ENCODE measurements at places on chromosomes 13 and 19.

GRCh38 chr19:32397671-32398101, 7.9 kb upstream of the DPY19L3 start:
- DNase-seq: no peak

GRCh38 chr13:99731747-99732146, 230.5 kb downstream of the TM9SF2 start:
- DNase-seq: no peak

DNA sequence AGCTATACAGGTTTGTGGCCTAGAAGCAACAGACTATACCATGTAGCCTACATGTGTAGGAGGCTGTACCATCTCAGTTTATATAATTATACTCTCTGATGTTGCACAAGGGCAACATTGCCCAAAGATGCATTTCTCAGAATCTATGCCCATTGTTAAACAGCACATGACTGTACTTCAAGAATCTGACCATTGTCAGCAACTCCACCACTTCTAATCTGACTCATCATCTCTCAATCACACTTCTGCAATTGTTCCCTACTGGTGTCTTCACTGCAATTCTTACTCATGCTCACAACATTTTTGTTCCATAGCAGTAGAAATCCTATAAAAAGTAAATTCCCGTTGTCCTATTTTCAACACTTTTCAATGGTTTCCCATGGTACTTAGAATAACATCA, 63.9 kb upstream of the ATXN8OS start:
- no peak for DNase-seq

DNA sequence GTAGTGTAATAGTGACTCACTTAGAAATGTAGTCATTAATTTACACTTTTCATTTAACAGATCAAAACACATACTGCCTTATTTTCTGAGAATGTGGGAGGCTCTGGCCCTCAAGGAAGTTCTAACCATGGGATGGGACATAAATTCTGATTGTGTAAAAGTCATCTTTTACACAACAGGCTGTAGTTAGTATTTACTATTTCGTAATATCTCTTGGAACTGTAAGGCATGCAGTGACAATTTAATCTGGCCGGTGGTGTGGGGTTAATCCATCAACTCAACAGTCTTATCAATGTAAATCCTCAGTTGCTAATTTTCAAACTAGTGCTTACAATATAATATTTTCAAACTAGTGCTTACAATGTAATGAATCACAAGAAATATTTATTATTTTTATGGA, 1599.2 kb downstream of the EFNB2 start:
- DNase-seq: no peak

GRCh38 chr13:29902632-29903305, 52.4 kb upstream of the UBL3 start:
- DNase-seq: no peak

GRCh38 chr13:102020611-102021216, 381.1 kb downstream of the FGF14 start:
- DNase-seq: no peak

DNA sequence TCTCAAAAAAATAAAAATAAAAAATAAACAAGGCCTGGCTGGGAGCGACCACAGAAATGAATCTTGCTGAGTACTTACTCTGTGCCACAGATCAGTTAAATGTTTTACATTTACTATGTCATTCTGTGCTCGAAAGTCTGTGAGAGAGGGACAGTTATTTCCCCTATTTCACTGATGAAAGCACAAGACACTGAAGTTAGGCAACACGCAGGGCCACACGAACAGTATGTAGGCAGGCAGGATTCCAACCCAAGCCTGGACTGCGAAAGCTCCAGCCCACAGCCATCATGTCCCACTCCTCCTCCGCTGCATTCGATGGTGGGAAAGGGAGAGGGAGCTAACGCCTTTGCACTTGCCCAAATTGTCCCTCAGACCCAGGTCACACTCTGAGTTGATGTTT, 34.2 kb downstream of the RUBCNL start:
- DNase-seq: no peak

DNA sequence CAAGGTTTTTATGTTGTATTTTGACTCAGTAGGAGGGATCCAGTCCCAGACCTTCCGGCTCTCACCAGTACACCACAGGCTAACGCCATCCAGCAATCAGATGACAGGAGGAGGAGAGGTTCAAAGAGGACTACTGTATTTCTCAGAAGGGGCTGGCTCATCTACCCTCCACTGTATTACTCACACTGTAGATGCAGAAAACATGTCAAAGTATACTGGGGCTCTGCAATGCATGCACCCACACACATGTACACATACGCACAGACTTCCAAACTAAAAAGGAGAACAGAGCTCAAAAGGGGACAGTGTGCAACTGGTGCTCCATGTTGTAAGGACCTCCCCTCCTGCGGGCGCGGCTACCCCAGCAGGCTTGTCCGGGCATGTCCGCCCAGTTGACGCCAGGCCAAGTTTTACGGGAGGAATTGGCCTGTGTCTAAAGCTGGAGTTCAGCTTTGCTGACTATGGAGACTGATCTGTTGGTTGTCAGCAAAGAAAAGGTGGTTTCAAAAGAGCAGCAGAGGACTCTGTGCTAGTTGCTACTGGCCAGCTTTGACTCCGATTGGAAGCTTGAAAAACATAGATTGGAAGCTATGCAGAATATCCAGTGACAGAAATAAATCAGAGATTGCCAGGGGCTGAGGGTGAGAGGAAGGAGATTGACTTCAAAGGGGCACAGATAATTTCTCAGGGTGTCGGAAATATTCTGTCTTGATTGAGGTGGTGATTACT, 314.2 kb downstream of the DLEU7 start:
- no peak for DNase-seq

DNA sequence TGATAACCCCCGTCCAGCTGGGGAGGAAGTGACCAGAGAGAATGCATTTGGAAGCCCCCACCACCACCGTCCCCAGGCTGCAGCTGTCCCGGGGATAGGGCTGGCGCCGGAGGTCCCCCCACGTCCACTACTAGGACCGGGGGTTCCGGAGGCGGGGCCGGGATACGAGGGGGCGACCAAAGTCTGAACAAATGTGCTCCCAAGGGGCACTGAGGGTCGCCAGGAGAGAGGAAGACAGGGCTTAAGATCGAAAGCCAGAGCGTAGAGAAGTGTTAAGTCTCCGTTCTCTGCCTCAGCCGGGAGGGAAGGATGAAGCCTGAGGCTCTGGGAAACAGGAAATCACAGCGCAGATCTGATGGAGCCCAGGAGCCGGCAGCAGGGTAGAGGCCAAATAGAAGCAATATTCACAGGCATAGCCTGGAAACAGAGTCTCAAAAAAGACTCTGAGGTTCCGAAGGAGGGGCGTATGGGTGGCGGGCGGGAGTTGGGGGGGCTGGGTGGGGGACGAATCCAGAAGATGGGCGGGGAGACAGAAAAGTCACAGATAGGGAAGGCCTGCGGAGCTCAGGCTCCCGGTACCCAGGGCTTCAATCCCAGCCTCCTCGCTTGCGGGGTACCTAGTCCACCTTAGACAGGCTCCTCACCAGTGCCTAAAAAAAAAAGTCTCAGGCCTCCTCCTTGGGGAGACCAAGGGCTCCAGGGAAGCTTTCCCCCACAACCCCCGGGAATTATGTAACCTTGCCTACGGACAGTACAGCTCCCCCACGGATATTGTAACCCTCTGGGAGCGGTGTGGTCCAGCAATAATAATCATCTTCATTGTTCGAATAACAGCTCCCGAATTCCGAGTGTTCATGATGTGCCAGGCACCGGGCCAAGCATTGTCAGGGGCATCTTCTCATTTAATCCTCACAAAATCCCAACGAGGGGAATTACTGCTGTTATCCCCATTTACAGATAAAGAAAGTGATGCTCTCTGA, 1.1 kb upstream of the ERF start:
- DNase-seq: no peak

GRCh38 chr13:42039457-42039945, 8.9 kb upstream of the DGKH start:
- DNase-seq: no peak

DNA sequence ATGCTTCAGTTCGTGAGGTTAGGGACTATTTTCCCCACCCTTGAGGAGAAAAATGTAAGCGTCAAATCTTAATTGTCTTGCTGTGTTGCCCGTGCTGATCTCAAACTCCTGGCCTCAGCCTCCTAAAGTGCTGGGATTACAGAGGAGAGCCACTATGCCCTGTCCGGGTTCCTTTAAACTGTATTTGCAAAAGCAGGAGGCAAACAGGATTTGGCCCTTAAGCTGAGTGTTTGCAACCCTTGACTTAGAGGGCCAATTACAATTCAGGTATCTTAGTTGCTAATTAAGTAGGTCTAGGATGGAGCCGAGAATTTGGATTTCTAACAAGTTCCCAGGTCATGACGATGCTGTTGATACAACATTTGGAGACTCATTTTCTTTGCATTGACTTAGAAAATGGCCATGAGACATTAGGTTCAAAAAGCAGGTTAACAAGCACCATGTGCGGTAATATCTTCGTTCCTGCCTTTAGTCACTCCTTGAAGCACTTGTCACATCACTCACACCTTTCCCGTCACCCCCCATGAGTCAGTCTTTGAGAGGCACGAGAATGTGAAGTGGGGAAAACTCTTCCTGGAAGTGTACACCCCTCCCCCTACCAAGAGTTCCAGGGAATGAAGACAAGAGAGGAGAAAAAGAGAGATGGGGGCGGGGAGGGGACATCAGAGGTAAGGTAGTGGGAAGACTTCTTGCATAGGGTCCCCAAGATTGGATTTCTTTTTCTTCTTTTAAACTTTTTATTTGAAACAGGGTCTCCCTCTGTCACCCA, 2.6 kb downstream of the NAPSA start:
- DNase-seq: no peak

DNA sequence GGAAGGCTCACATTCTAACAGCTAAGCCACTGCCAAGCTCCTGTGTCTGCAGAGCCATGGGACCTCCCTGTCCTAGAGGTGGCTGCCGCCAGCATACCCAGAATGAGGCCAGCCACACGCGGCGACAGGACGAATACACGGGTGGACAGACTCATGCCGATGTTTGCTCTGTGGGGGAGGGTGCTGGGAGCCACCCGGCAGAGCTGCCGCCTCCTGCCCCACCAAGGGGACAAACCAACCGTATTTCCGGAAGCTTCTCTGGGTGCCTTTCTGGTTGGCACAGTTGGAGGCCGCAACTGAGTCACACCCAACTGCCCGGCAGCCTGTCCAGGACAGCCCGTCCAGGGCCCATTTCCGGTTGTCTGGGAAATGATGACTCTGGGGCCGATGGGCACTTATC, 20.3 kb downstream of the C13orf46 start:
- no peak for DNase-seq

DNA sequence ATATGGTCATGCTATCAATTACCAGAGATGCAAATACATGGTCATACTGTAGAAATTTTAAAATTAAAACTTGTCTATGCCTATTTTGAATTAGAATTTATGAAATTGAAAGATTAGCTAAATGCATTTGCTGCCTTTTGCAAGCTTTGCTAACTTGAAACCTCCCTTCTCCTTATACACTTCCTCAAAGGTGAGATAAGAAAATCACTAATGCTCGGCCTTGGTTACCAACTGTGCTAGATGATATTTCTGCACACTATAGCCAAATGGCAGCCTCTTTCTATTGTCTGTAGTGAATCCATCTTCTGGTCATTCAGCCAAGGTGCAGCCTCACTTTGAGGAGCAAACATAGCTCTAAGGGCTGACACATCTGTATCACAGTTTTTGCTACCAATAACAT, 31.1 kb upstream of the MYCBP2 start:
- no peak for DNase-seq

GRCh38 chr13:113947311-113948033, 26.4 kb downstream of the C13orf46 start:
- DNase-seq: no peak

DNA sequence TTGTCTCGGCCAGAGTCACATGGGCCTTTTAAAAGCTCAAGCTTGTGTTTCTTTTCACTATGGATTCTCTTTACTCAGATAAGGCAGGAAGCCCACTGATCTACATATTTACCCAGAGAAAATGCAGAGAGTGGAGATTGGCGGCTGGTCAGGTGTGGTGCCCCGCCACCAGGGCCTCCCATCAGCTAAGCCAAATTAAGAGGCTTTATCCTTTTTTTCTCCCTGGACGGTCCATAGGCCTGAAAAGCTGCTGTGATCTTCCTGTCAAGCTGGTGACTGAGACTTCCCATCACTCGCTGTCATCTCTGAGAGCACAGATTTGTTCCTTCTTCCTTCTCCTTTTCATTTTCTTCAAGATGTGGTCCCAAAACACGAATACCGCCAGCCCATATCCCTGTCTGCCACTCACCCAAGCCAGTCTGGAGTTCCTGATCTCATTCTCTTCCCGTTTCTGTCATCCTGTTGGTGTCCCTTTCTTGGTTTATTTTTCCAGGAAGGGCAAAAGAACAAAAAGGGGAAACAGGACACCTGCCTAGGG, 1.9 kb downstream of the SAFB start:
- no peak for DNase-seq

- no peak for DNase-seq
These were observed 19.0 kb downstream of the KCTD15 start for GRCh38 chr19:33815380-33816340.

- DNase-seq: no peak
These were observed 16.6 kb downstream of the ACTN4 start for GRCh38 chr19:38663957-38664502.

GRCh38 chr13:108346376-108346775, 76.9 kb downstream of the TNFSF13B start:
- no peak for DNase-seq

DNA sequence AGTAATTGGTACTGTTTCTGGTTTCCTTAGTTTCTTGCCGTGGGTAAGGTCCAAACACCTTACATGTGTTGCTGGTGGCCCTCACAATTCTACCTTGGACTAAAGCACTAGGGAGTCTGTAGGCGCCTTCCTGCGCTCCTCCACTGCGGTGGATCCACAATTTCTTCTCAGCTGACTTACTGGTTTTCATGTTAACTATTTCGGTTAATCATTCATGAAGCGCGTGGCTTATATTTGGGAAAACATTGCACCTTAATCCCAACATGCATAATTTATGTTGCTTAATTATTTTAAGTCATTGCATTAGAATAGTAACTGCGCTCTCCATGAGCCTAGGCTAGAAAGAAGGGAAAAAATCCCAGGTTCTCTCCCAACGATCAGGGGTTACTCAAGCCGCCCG, 37.7 kb downstream of the ARHGEF7 start:
- DNase-seq: no peak

DNA sequence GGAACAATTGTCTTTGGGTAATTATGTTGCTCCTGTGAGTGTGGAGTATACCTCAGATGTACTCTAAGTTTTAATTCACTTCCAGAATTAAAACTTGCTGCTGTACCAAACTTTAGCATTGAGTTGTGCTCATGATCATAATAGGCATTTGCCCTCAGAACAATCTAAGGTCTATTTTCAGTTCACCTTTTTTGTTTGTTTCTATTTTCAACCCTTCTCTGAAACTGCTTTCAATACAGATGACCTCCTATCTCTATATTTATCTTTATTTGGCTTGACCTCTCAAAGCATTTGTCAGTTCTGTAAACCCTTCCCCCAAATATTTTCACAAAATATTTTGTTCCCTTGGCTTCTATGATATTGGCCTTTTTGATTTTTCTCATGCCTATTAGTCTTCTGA, 873.0 kb downstream of the OLFM4 start:
- no peak for DNase-seq

GRCh38 chr13:32585550-32586079, 637 bp upstream of the PDS5B start:
- DNase-seq: no peak
